ENCODE measurements at places on chromosomes 16 and 17.

- DNase-seq: no peak
Measured at GRCh38 chr16:23351360-23351759, 49.3 kb downstream of the SCNN1B start.

DNA sequence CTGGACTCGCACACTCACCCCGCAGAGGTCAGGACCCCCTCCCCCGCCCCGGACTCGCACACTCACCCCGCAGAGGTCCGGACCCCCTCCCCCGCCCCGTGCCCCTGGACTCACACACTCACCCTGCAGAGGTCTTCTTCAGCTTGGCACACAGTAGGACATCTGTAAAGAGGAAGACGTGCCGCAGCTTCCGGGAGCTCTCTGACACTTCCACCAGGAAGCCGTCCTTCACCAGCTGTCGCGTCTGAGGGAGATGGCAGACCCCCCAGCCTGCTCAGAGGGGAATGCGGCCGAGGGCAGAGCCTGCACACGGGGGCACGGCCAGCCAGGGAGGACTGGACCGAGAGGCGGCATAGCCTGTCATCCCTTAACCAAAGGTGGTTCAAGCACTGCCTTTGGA is 72.9 kb downstream of the TIMM22 start:
- no peak for DNase-seq

DNA sequence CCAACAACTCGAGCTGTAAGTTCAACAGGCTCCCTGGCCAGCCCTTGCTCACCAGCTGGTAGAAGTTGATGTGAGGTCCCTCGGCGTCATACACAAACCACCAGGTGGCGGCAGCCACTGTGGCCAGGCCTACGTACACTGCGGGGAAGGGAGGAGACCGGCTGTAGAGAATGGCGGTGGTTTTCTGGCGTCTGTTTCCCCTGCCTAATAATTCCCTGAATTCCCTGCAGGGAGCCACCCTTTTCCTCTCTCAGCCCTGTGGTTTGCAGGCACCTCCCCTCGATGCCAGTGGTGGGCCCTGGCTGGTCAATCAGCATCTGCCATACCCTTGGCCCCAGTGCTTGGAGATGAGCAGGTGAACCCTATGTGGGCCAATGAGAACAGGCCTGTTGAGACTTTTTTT is 18.9 kb upstream of the P2RX1 start:
- DNase-seq: no peak

GRCh38 chr16:75294773-75295459 is 43.5 kb upstream of the BCAR1 start:
- DNase-seq: no peak

- no peak for DNase-seq
Measured at GRCh38 chr16:85640585-85640984, 27.5 kb downstream of the GSE1 start.

DNA sequence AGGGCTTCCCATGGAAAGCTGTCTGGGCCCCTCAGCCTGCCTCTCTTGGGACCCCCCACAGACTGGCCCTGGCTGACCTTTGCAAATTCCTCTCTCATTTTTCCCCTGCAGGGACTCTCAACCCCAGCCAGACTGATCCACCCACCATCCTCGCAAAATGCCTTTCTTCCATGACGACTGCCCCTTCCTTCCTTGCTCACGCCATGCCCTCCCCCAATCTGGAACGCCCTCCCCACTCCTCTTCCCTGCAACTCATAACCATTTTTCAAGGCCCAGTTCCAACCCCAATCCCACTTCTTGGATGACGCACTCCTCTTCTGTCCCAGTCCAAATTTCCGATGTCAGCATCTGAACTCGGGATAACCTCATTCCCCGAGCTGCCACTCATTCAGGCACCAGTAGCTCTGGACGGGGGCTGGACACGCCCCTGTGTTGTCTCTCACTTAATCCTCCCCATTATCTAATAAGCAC is 1.3 kb upstream of the DNAI2 start:
- DNase-seq: no peak

DNA sequence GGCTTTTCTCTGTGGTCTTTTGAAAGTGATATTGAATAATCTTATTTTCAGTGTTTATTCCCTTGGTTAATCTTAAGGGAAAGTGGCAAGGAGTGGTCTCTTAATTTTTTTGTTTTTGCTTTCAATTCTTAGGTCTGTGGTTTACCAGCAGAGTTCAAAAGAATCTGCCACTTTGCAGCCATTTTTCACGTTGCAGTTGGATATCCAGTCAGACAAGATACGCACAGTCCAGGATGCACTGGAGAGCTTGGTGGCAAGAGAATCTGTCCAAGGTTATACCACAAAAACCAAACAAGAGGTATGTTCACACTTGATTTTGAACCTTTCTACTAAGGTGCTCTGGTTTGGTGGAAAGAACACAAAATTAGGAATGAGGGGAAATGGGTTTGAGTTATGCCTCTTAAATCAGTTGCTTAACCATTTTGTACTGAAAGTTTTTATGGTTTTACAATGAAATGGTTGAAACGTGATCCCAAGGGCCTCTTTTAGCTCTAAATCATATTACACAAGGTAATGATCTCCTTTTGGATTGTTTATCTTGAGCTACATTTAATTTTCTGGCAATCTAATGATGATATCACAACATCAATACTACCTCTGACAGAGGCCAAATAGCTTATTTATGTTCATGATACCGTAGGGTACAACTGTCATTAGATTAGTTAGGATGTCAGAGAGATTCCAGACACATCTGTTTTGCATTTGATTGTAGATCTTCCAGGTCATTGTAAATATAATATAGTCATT is 51.6 kb upstream of the CRISPLD2 start:
- DNase-seq: no peak

DNA sequence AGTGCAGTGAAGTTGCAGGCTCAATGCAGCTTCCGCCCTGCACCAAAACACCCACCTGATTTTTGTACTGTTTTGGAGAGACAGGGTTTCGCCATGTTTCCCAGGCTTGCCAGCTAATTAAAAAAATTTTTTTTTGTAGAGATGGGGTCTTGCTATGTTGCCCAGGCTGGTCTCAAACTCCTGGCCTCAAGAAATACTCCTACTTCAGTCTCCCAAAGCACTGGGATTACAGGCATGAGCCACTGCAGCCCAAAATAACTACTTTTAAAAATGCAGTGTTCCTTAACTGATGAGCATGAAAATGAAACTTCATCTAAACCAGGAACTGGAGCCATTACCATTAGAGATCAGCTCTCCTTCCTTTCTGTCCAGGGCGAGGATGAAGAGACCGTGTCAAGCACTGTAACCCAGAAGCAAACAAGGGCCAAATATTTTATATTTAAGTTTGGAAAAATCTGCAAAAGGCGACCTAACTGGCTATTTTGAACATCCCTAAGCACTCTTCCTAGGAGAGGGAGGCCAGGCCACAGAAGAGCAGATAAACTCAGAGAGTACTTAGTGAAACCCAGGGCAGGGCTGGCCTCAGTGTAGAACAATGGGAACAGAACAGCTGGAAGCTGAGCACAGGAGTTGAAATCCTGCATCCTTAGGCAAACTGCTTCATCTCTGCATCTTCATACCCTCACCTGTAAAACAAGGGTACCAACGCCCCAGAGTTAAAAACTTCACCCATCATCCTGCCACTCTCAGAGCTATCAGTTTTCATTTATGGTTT is 24.0 kb downstream of the CREBBP start:
- no peak for DNase-seq

DNA sequence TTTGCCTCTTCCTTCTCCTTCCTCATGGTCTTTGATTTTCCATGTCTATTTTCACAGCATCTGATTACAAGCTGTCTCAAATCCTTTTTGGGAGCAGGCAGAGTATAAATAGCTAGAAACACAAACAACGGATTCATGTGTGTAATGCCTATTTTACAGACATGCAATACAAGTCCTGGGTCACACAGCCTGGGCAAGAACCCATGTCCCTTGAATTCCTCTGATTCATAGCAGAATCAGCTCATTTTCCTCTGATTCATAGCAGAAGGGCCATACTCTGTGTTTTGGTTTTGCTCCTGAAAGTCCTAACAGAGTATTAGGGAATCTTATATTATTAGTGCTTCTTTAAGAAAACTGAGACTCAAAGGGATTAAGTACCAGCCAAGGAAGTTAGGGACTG is 71.3 kb downstream of the IRX5 start:
- DNase-seq: no peak

DNA sequence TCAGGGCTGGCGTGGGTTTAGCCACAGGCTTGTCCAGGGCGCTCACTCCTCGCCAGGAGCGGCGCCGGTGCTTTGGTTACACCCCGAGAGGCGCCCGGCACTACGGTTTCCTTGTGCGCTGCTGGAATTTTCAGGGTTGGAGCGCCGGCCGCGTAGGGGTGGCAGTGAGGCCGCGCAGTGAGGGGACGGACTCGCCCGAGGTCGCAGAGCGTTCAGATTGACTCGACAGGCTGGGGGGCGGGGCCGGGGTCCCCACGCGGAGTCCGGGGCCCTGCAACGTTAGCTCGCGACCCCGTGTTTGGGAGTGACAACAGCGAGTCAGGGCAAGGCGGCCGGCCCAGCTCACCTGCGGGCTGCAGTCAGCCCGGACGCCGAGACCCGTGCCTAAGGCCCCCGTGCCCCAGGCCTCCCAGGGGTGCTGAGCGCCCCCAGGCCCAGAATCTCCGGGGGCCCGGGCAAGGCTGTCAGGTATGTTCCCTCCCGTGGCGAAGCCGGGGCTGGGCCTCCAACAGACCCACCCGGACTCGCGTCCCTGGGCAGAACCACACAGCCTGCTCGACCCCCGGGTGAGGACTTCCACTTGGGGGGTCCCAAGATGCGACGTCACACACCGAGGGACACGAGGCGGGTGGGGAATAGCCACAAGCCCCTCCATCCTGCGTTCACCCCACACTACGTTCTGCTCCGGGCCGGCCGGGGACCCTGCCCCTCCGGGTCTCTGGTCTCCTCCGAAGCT is 1.3 kb upstream of the ACTG1 start:
- DNase-seq: peak; percentile 55

DNA sequence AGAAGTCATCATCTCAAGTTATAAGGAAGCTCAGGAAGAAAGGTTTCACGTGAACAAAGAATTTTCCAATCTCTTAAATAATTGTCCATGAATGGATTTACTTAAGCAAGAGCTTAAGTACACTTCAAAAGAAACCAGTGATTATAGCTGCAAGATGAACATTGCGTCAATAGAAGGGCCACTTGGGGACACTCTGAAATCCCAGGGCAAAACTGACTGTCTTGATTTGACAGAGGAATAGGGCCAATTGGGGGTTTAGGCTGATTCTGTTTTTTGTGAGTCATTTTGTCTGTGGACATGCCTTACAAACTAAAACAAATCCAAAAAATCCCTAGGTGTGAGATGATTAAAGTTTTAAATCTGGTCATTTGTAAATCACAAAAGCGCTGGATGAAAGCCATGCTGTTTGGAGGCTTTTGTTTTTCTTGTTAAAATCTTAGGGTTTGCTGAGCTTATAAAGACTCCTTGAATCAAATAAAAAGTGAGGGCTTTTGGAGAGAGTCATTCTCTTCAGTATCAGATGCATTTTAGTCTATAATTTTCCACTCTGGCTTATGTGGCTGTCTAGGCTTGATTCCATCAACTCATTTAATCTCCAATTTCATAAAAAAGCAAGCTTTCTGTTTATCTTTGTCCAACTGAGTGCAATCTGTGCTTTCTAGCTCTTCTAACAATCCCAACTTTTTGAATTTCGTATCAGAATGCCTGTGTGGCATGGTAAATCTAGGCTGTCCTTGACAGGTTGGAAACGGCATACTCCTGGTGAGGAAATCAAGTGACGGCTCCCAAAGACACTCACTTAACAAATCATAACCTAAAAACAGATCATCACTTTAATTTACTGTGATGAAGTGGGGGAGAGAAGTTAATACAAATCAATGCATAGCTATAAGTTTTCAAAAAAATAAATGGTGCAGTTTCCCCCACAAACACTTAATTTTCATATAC is 98.2 kb upstream of the SOX9 start:
- no peak for DNase-seq
